ENCODE measurements at places on chromosomes 5 and 9. TPM values are rescaled to one million over a fixed set of nuclear protein-coding genes. Genes with fewer than 3 reads are reported as not detected.

DNA sequence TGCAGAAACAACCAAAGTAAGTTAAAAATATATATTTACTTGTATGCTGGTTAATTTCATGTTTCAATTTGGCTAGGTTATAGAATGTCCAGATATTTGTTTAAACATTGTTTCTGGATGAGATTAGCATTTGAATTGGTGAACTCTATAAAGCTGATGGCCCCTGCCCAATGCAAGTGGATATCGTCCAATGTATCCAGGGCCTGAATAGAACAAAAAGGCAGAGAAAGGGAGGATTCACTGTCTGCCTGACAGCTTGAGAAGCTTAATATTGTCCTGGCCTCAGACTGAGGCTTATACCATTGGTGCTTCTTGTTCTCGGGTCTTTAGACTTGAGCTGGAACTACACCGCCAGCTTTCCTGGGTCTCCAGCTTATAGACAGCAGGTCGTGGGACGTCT lies 446.7 kb upstream of the ACTBL2 start:
- no peak overlapping the region for H3K4me3 ChIP-seq
- no peaks in the 10 kb centered on the region for H3K4me1 ChIP-seq
- no peaks in the 10 kb centered on the region for H3K27me3 ChIP-seq
- no peak for DNase-seq
- no peak overlapping the region for H3K27ac ChIP-seq
- H3K36me3 ChIP-seq = no peaks in the 10 kb centered on the region

DNA sequence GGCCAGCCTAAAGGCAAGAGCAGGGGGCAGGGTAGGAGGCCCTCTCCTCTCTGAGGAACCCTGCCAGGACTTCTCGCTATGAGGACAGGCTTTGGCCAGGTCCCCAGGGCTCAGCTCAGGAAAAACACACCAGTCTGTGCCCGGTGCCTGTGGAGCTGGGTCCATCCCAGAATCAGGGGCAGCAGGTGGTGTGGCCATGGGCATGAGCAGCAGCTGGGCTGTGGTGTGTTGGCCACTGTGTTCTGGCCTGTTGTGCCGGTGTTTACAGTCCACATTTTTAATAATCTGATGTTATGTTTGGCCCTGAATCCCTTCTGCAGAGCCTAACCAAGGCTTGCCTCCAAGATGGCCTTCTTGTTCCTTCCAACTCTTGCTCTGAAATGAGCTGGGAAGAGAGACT lies 77.0 kb downstream of the FGF18 start:
- no peaks in the 10 kb centered on the region for H3K27me3 ChIP-seq
- H3K27ac ChIP-seq = no peak overlapping the region
- peaks cover 24% of the 10 kb centered on the region for H3K4me1 ChIP-seq
- no peak for DNase-seq
- H3K4me3 ChIP-seq = no peak overlapping the region
- no peaks in the 10 kb centered on the region for H3K36me3 ChIP-seq

GRCh38 chr9:28925157-28925556 lies 1351.9 kb upstream of the C9orf72 start:
- H3K27ac ChIP-seq = no peak overlapping the region
- no peak overlapping the region for H3K4me3 ChIP-seq
- no peaks in the 10 kb centered on the region for H3K4me1 ChIP-seq
- no peaks in the 10 kb centered on the region for H3K36me3 ChIP-seq
- no peaks in the 10 kb centered on the region for H3K27me3 ChIP-seq
- DNase-seq = no peak

- no peak overlapping the region for H3K27ac ChIP-seq
- H3K4me3 ChIP-seq = no peak overlapping the region
- H3K4me1 ChIP-seq = peaks cover 44% of the 10 kb centered on the region
Measured at GRCh38 chr5:140553657-140554056, 3.6 kb downstream of the SRA1 start.

Gene GARIN3
- not detected for total RNA-seq
